ENCODE measurements at places on chromosomes 2 and 18.

DNA sequence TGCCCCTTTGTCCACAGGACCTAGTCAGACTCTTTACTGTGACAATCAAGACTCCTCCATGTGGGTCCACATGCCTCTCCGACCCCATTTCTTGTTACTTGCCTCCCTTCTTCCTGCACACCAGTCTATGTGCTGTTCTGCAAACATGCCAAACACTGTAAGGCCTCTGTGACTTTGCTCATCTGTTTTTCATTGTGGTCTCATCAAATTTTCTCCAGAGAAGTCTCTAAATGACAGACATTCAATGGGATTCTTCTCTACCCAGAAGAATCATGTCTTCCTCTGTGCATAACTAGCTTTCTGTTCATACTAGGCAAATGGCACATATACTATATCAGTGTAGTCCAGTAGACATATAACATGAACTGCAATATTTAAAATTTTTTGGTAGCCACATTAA lies 43.0 kb upstream of the KCNE4 start:
- no peak for DNase-seq

DNA sequence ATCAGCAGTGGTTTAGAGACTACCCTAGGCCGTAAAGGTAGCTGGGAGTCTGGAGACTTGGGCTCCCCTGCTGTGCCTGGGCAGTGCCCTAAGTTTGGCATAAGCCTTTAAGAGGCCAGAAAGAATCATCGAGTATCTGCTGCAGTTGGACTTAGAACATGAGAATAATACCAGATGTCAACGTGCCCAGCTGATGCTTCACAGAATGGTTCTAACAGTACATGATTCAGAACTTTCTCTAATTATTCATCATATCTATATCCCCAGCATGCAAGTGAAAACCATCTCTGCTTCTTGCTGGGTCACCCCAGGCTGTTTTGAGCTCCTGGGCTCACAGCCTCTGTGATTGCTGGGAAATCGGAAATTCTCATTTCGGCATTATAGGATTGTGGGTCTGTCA lies 118.1 kb downstream of the NCK2 start:
- DNase-seq, result no peak

- DNase-seq, result no peak
Observed at GRCh38 chr2:235966396-235966795, 201.8 kb downstream of the GBX2 start.

DNA sequence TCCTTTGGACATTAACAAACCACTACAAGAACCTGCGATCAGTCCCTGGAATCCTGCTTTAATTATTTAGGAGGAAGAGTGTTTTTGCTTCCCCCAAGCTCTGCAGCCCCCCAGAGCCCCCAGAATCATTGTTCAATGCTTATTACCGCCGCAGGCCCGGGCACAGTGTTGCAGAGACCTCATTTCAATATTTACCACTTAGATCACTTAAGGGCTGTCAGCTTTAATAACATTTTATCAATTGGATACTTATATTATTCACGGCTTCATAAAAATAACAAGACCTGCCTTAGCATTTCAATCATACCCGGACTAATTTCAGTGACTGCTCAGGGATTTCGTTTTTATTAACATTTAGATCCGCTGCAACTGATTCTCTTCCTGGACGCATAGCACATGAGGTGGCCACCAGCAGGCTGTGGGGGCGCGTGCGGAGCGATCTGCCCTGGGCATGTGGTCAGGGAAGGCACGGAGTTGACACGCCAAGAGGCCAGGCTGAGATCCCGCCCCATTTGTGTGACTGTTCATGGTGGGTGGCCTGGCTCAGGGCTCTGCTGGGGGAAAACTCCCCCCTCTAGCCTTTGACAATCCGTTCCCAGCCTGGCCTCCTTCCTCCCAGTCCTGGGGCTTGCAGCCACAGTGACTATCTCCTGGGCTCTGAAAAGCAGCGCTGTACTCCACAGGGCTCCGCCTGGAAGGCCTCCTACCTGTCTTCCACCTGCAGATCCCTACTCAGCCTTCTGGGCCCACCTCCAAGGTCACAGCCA lies 267.6 kb downstream of the SRBD1 start:
- DNase-seq, result no peak

DNA sequence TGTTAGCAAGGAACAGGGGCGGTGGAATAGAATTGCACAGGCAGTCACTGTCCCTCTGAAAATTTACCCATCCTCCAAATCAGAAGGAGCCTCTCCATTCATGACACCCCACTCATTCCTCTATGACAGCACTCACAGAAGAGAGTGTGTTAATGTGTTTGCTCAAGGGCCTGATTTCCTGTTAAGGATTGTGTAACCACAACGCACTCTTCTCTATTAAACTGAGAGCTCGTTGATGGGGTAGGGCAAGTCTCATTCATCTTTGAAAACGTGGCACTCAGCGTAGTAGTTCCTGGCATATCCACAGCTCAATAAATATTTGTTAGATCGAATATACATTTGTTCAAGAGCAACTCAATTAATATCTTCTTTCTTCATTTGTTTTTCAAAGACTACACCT lies 106.4 kb downstream of the VAPA start:
- no peak for DNase-seq

GRCh38 chr2:157307021-157307420 lies 18.6 kb downstream of the ERMN start:
- DNase-seq, result no peak

DNA sequence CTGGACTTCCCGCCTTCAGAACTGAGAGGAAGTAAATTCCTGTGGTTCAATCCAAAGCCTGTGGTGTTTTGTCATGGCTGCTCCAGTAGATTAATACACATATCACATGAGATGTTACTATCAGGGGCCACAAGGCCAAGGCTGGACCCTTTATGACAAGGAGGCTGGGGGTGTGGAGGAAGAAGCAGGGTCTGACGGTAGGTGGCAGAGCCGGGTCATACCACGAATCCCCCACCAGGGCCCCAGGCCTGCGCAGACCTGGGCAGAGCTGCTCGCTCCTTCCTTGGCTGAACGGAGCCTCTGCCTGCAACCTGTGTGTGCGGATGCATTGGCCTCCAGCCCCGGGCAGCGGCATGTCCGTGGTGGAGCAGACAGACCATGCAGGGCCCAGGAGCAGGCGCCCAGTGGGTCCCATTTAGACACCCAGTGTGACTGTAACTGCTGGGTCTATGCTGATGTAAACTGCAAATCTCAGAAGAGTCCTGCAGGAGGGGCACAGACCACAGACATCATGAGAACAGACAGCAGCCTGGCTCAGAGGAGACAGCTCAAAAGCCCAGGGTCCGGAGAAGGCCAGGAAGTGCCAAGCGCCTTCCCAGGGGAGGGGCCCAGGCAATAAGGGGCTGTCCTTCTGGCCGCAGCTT lies 155.2 kb downstream of the PXDN start:
- DNase-seq, result no peak

GRCh38 chr2:22126106-22126505 lies 1002.3 kb downstream of the TDRD15 start:
- DNase-seq, result no peak

- DNase-seq, result no peak
Observed at GRCh38 chr2:47095349-47096020, 59.6 kb downstream of the STPG4 start.

DNA sequence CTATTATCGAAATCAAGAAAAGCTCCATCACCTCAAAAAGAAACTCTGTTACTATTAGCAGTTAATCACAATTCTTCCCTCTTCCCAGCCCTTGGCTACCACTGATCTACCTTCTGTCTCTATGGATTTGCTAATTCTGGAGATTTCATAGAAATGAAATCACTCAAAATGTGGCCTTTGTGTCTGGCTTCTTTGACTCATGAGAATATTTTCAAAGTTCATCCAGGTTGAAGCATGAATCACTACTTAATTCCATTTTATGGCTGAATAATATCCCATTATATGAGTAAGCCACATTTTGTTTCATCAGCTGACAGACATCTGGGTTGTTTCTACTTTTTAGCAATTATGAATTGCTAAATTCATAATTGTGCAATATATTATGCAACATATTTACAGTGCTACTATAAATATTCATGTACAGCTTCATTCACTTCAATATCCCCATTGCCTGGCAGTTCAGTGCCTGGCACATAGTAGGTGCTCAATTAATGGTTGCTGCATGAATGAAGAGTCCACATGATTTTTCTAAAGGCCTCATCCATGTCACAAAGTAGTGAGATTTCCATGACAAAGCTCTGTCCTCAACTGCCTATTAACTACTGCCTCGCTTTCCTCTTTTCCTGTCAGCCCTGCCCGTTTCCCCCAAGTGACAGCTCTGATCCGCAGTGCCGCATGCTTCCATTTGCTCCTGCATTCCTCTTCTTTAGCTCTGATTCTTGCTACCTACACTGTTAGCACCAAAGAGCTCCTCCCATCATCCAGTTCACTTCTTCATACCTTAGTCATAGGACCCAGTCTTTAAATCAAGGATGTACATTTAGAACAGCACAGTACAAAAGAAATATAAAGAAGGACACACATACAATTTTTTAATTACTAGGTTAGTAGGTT lies 32.8 kb downstream of the CCDC93 start:
- no peak for DNase-seq

- no peak for DNase-seq
Observed at GRCh38 chr18:28113271-28114029, 63.5 kb downstream of the CDH2 start.

- no peak for DNase-seq
Observed at GRCh38 chr18:21085579-21086166, 25.9 kb downstream of the ROCK1 start.

DNA sequence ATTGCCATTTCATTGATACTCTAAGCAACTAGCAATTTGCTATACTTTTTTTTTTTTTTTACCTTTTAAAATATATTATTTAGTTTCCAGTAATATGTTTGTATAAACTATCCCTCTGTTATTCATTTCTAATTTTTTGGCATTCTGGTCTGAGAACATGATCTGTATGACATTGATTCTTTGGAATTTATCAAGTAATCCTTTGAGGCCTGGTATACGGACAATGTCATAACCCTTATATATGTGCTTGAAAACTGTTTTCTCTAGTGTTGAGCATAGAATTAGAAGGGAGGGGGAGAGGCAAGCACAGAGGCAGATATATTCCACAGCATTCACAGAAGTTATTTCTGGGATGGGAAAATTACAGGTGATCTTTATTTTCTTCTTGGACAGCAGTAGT lies 48.2 kb upstream of the POLE4 start:
- no peak for DNase-seq

GRCh38 chr2:128606837-128607236 lies 288.2 kb upstream of the HS6ST1 start:
- no peak for DNase-seq

GRCh38 chr2:234631646-234632514 lies 135.0 kb upstream of the ARL4C start:
- no peak for DNase-seq

DNA sequence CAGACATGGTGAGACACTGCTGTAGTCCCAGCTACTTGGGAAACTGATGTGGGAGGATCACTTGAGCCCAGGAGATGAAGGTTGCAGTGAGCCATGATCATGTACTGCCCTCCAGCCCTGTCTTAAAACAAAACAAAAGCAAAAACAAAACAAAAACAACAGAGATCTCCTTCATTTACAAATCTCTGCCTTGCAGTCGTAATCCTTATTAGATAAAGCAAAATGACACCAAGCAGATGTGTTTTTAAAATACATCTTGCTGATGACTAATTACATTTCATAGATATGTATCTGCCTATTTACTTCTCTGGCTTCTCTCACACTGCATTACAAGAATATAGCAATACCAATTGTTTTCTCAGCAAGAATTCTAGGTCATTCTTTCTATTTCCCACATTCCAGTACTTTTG lies 22.8 kb downstream of the NFE2L2 start:
- DNase-seq, result no peak

GRCh38 chr2:27799646-27800010 lies 28.1 kb downstream of the MRPL33 start:
- no peak for DNase-seq

GRCh38 chr2:120719491-120719890 lies 16.2 kb upstream of the GLI2 start:
- no peak for DNase-seq

GRCh38 chr2:234172532-234172931 lies 122.0 kb downstream of the SPP2 start:
- DNase-seq, result no peak

- no peak for DNase-seq
Observed at GRCh38 chr2:17708501-17708900, 45.1 kb downstream of the SMC6 start.

DNA sequence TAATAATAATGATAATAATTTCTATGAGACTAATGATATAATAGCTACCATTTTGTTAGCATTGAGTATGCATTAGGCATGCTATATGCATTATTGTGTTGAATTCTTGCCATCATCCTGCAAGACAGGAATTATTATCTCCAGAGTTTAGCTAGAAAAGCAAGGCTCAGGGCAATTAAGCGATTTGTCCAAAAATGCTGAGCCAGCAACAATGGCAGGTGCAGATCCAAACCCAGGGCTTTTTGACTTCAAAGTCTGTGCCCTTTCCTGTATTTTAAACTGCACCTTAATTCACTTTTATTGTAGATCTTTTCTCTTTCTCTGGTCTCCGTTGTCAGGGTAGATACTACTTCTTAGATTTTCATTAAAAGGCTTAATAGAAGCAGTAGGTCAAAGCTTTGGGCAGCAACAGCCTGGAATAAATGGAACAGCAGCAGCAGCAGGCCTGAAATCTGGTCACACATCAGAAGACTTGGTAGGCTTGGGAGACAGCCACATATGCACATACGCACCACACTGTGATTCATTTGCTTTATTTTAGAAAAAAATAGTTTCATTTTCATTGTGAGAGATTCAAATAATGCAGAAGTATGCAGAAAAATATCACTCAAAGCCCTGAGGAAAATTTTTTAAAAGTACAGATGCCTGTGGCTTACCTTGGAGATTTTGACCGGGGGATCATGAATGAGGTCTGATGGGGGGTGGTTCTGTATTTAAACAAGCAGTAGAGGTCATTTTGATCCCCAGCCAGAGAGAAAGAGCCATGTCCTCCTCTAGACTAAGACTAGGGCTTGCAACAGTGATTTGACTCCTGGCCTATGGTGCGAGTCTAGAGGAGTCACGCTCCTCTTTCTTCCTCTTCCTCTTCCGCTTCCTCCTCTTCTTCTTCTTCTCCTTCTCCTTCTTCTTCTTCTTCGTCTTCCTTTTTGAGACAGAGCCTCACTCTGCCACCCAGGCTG lies 455.7 kb downstream of the TSN start:
- no peak for DNase-seq

DNA sequence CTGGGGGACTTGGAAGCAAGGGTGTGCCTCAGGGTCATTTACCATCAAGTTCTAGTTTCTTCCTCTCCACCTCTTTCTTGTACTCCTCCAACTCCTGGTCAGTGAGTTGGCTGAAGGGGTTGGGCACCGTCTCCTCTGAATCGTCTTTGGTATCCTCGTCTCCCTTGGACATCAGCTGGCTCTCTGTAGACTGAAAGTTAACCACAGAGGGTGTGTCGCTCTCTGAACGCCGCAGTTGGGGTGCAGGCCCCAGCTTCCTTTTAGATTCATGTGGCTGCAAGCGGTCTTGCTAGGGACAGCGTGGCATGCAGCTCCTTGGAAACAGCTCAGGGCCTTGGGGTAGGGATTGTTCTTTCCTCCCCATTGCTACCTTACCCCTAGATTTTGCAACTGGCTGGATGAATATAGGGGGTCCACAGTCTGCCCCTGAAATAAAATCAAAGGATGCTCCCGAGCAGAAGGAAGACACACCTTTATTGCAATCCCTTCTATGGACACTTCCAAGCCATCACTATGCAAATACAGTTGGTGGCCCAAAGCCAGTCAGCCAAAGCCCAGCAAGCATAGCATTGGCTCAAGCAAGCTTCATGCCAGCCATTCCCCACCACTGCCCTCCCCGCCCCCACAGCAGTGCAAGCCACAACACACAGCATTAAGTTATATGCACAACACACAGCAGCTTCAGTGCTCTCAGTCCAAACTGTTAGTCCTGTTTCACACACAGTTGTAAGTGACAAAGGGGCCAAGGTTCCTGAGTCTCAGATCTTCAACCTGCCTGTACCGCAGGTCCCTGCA lies 93.2 kb downstream of the ADD2 start:
- no peak for DNase-seq
